ENCODE measurements at places on chromosomes 5 and 9. TPM values are rescaled to one million over a fixed set of nuclear protein-coding genes. Genes with fewer than 3 reads are reported as not detected.

The IGIP gene
- 11.9 TPM for total RNA-seq

The CDC20B gene
- under 0.01 TPM for total RNA-seq

The DMRTA1 gene
- 1.2 TPM for total RNA-seq

The LAMC3 gene
- 0.33 TPM for total RNA-seq

The GABRA1 gene
- not detected for total RNA-seq

The PPP3R2 gene
- not detected for total RNA-seq

The LCN12 gene
- not detected for total RNA-seq

The TEX48 gene
- not detected for total RNA-seq

The FGF10 gene
- 7.3 TPM for total RNA-seq

The MORN5 gene
- total RNA-seq = not detected

The NPR2 gene
- total RNA-seq = 48.6 TPM

The BTNL8 gene
- not detected for total RNA-seq

The PCDHGA6 gene
- total RNA-seq = 6.3 TPM

The ZBTB26 gene
- total RNA-seq = 3.6 TPM

The SLC27A4 gene
- 10.6 TPM for total RNA-seq

The GALNT12 gene
- total RNA-seq = 16.5 TPM

The GARIN3 gene
- not detected for total RNA-seq

The RASGEF1C gene
- total RNA-seq = not detected

The TXNDC8 gene
- not detected for total RNA-seq

The IL5 gene
- total RNA-seq = not detected

The MEGF10 gene
- under 0.01 TPM for total RNA-seq

The PCDHB4 gene
- total RNA-seq = 0.17 TPM

The PCDHGA8 gene
- total RNA-seq = 5.6 TPM

The IFNB1 gene
- total RNA-seq = not detected

The HTR4 gene
- total RNA-seq = not detected

The ADRB2 gene
- 1.3 TPM for total RNA-seq
